SK-N-MC (cell line): ENCODE measurements at places on chromosomes 5 and 9.

- no peak for DNase-seq
Measured at GRCh38 chr5:145044970-145045369, 790.2 kb downstream of the PRELID2 start.

GRCh38 chr5:23169660-23170416 lies 316.7 kb upstream of the CDH12 start:
- DNase-seq, result no peak

GRCh38 chr9:4781408-4781807 lies 11.3 kb upstream of the RCL1 start:
- no peak for DNase-seq

GRCh38 chr9:124205686-124206352 lies 51.9 kb upstream of the NEK6 start:
- no peak for DNase-seq

DNA sequence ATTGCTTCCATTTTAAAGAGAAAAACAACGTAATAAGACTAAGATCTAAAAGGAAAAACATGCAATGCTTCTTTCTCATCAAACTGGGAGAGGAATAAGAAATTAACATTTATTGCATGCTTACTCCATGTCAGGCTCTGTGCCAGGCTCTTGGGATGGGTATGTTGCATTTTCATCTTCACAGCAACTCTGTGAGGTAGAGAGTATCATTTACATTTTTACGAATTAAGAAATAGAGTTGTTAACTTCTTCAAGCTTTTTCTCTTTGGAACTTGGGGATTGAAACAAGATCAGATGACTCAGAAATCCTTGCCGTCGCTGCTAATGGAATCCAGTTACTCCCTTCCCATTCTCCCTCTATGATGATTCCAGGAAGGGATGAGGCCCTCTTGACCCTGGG lies 39.5 kb downstream of the PDE8B start:
- DNase-seq, result no peak

DNA sequence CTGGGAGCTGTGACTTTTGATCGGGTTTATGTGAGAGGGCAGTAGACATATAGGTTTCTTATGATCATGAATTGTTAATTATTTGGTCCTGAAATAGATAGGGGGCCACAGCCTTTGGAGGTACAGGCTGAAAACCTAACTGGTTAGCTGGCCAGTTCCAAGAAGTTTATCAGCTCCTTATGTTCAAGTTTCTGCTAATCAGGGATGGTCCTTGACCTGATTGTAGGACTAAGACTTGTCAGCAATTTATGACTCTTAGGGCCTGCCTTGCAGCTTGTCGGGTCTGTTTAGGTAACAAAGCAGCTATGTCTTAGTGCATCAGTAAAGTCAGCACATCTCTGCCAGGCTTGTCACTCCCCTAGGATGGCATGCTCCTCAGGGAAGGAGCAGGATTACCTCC lies 151.8 kb upstream of the RUSC2 start:
- no peak for DNase-seq

- no peak for DNase-seq
Measured at GRCh38 chr9:79256691-79257213, 315.0 kb upstream of the TLE4 start.

DNA sequence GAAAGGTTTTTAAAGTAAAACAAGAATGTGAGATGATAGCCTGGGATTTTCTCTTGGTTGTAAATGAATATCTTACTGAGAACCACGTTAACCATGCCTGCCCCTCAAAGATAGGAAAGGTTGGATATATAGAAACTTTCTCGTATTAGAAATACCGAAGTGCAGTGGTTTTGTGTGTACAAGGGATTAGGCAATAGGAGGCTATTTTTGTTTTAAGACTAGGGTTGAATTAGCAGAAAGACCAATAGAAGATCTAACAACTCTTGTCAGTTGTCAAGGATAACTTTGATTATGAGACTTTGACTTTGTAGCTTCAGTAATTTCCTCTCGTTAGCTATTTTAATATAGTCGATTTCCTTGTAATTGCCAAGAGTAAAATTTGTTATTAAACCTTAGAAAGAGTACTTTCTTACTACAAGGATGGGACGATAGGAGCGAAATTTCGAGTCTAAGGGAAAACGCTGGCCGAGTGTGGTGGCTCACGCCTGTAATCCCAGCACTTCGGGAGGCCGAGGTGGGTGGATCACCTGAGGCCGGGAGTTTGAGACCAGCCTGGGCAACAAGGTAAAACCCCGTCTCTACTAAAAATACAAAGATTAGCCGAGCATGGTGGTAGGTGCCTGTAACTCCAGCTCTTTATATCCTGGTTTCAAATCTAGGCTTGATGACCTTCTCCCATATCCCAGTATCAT lies 838 bp downstream of the POLK start:
- no peak for DNase-seq

DNA sequence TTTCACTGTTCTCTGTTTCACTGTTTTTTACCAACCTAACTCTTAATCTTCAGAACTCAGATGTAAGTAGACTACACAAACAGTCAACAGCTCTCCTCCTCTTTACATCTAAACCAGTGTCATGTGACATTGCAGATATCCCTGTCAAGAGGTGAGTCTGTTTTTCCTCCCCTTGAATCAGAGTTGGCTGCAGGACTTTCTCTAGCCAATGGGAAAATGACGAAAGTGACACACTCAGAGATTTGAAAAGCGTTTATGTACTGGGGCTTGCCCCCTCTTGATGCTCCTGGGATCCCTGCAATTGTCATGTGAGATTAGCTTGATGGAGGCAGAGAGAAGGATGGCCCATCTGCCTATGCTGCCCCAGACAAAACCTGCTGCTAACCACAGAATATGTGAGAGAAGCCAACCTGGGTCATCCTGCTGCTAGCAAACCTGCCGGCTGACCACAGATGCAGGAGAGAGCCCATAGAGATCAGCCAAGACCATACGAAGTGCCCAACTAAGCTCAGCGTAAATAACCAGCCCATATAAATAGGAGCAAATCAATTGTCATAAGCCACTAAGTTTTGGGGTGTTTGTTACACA lies 111.1 kb downstream of the ASTN2 start:
- DNase-seq, result no peak

DNA sequence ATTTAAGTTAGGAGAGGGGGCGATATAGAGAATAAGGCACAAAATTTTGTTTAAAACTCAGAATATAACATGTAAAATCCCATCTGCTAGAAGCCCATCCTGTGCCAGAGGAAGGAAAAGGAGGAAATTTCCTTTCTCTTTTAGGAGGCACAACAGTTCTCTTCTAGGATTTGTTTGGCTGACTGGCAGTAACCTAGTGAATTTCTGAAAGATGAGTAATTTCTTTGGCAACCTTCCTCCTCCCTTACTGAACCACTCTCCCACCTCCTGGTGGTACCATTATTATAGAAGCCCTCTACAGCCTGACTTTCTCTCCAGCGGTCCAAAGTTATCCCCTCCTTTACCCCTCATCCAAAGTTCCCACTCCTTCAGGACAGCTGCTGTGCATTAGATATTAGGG lies 18.3 kb downstream of the MOCS2 start:
- DNase-seq, result no peak

DNA sequence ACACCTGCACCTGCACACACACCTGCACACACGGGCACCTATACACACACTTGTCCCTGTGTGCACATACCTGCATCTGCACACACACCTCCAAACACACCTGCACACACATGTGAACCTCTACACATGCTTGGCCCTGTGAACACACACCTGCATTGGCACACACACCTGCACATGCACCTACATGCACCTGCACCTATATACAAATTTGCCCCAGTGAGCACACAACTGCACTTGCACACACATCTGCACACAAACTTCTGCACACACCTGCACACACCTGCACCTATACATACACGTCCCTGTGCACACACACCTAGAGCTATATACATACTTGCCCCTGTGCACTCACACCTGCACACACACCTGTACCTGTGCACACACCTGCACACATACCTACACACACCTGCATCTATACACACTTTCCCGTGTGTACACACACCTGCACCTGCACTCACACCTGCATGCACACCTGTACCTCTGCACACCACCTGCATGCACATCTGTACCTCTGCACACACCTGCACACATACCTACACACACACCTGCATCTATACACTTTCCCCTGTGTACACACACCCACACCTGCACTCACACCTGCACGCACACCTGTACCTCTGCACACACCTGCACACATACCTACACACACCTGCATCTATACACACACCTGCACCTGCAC lies 21.5 kb upstream of the LPCAT1 start:
- no peak for DNase-seq

DNA sequence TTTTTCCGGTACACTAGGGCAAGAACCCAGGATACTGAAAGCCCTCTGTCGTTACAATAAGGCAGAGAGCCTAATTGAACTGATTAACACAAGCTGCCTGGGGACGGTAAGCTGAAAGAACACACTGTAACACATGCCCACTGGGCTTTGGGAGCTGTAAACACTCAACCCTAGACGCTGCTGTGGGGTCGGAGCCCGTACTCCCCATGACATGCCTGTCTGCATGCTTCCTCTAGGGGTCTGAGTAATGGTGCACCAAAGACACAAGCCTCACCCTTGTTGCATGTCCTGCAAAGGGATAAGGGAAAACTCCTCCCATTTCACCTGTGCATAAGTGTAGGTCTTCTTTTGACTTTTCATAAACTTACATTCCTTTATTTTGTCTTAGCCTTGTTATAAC lies 194.0 kb downstream of the FBXL7 start:
- no peak for DNase-seq

DNA sequence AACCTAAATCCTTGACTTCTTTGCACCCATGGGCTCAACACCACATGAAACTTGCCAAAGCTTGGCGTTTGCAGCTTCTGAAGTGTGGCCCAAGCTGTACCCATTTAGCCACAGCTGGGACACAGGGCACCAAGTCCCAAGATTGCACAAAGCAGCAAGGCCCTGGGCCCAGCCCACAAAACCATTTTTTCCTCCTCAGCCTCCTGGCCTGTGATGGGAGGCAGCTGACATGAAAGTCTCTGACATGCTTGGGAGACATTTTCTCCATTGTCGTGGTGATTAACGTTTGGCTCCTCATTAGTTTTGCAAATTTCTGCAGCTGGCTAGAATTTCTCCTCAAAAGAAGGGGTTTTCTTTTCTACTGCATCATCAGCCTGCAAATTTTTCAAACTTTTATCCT lies 32.0 kb downstream of the ACTL7B start:
- no peak for DNase-seq

- DNase-seq, result no peak
Measured at GRCh38 chr5:154356020-154356655, 89.7 kb upstream of the SAP30L start.

DNA sequence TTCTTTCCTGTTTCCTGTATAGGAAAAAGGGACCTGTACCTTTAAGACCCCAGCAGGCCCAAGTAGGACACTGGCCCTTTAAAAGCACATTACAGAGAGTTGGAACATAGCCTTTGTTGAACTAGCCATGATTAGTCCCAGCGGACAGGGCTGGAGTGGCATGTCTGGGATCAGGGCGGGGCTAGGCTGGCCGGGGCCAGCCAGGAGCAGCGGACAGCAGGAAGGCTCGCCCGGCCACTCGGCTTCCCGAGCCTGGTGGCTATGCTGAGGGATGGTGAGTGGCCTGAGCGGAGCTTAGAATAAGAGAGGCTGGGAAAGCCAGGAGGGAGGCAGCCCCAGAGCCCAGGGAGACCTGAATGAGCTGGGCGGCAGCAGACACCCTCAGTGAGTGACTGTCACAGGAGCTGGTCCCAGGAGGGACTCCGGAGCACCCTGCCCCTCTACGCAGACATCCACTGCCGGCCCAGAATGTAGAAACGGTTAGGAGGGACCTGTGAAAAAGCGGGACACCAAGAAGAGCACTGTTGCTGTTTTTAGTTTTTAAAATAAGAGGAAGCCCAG lies 92.1 kb downstream of the DAB2IP start:
- DNase-seq, result no peak

DNA sequence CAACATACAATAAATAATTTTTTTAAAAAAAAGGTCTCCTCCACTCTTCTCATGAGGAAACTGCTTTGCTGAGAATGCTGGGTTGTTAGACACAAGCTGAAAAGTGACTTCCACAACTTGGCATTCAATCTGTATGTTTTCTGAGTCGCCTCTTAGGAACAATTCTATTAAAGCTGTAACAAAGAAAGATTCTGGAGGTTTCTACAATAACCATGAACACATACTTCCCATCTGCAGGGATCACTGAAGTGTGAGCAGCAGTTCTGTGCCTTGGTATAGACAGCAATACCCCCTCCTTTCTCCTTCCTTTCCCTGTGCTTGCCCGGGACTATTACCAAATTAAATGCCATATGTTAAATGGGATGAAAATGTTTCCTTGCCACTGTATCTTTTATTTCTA lies 1.5 kb downstream of the DIRAS2 start:
- no peak for DNase-seq

GRCh38 chr9:110115341-110115820 lies 92.6 kb downstream of the C9orf152 start:
- no peak for DNase-seq

DNA sequence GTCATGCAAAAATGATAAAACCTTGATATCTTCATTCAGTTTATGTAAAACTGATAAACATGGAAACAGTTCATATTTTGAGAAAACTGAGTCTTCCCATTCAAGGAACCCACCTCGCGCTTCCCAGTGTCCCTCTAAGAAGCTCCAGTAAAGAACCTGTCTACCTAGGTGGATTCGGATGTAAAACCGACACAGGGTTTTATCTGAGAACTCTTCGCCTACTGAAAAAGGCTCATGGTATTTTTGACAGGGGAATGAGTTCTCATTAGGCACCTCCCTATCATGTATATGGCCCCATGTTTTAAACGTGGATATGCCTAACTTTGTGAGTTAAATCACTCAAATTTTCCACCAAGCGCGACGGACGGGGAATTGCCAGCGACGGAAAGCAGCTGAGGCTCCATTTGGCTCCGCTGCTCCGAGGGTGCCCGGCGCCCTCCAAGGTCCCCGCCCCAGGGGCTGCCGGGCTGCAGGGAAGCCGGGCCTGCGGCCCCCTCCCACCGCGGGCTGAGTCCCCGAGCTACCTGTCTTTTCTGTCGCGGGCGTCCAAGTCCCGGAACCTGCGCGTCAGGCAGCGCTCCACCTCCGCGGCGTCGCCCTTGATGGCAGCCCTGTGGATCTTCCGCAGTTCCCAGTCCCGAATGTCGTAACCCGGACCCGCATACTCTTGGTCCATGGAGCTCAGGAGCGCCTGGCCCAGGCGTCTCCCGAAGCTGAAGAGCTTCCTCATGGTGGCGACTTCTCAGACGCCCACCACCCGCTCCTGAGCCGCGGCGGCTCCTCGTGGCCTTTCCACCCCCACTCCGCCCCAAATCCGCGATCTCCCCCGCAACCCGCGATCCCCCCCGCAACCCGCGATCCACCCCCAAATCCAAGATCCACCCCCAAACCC lies 594 bp downstream of the ANKRD18A start:
- DNase-seq, result no peak

- no peak for DNase-seq
Measured at GRCh38 chr5:143505934-143506333, 102.4 kb upstream of the NR3C1 start.
